ENCODE measurements at places on chromosomes 16 and 17.

GRCh38 chr17:73311428-73311780, 397 bp downstream of the CDC42EP4 start:
- DNase-seq, result no peak

- DNase-seq, result peak; percentile 96
Measured at GRCh38 chr16:84532291-84532724, 27.8 kb upstream of the MEAK7 start.

DNA sequence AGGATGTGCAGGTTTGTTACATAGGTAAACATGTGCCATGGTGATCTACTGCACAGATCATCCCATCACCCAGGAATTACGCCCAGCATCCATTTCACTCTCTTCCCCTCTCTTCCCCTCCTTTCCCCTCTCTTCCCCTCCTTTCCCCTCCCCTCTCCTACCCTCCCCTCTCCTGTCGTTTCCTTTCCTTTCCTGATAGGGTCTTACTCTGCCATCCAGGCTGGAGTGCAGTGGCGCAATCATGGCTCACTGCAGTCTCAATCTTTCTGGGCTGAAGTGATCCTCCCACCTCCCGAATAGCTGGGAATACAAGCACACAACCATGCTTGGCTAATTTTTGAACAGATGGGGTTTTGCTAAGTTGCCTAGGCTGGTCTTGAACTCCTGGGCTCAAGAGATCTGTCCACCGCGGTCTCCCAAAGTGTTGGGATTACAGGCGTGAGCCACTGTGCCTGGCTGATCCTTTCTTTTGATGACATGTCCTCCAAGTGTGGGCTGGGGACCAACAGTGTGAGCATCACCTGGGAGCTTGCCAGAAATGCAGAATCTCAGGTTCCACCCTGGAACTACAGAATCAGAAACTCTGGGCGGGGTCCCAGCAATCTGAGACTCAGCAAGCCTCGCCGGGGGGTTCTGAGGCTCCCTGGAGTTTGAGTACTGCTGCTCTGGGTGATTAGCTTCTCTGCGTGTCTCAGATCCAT, 10.8 kb downstream of the ATP2C2 start:
- DNase-seq, result no peak

- DNase-seq, result peak; percentile 93
Measured at GRCh38 chr17:50550661-50551432, 3.9 kb downstream of the SPATA20 start.

DNA sequence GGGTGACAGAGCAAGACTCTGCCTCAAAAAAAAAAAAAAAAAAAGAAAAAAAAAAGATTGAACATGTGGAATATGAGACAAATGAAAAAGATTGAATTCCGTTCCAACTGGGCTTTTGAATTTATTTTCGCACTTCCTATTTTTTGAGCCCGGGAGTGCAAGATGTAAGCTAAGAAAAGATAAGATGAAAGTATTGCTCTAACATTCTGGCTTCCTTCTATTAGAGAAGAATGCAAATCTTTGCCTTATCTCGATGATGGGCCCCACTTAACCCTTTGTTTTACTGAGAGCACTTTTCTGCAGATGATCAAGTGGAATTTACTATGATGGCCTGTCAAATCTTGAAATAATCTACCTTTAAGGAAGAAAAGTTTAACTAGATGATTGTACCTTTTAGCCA, 96.3 kb downstream of the WWOX start:
- DNase-seq, result no peak

DNA sequence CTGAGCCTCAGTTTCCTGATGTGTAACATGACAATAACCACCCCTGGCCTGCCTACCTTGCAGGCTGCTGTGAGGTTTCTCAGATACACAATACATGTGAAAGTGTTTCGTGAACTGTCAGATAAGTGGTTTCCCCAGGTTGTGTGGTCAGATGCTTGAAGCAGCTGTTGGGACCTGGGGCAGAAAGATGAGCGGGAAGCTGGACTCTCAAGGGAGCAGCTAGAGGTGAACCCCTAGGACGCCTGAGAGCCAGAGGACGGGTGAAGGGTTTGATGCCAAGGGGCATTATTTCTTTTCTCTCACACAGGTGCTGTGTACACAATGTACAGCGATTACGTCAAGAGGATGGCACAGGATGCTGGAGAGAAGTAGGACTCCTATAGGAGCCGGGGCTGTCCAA, 2.3 kb downstream of the HIGD1B start:
- no peak for DNase-seq

DNA sequence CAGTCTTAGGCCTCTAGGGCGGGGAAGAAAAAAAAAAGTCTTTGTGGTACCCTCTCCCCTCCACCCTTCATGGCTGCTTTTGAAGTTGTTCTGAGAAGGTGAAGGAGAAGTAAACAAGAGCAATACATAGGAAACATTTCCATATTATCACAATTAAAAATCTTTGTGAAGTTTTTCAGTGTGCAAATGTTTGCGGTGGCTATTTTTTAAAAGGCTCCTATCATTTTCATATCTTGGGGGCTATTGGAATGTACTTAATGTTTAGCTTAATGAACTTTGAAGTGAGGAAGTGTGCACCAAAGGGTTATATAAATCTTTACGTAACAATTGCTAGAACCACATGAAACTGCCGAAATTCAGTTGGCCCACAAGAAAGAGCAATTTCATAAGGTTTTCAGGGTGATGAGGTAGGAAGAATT, 7.6 kb downstream of the NOL11 start:
- DNase-seq, result no peak

GRCh38 chr17:6756425-6757031, 682 bp downstream of the XAF1 start:
- DNase-seq, result no peak

GRCh38 chr17:83145358-83145738, 65.9 kb downstream of the METRNL start:
- no peak for DNase-seq

DNA sequence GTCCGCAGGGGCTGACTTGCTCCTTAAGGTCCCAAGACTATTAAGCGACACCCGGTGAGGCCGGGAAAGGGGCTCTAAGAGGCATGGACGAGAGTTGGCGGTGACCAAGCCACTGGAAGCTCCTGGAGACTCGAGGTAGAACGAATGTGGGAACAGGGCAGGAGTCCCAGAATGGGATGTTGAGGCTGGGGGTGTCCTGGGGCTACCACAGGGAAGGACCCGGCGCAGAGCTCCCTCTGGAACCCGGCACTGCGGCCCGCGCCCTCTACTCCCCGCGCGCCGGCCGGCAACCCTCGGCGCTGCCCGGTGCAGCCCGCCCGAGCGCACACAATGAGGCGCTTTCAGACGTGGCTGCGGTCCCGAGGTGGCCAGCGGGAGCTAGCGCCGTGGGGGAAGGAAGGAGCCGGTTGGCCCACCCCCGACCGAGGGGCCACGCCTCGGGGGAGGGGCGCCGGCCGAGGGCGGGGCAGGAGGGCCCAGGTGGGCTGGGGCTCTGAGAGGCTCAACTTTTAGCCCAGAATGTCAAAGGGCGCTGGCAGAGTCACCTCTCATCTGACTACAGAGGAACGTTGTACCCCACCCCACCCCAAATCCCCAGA, at the start of gene CHST6:
Gene CHST6 (minus strand): TSS at position 366 of the 599 bp plus-strand sequence. CDS start 15,613 bp downstream, outside the sequence.
- no peak for DNase-seq

DNA sequence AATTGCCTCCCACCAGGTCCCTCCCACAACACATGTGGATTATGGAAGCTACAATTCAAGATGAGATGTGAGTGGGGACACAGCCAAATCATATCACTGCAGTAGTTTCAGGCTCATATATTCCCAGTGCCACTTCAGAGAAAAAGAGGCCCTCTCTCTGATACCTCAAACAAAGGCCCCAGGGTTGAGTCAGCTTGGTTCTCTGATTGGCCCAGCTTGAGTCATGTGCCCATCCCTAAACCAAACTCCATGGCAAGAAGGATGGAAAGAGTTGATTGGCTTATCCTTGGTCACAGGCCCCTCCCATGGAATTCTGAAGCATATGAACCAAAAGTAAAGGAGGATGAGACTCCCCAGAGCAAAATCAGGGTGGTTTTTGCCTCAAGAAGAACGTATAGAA, 75.9 kb upstream of the IRX6 start:
- no peak for DNase-seq

- no peak for DNase-seq
Measured at GRCh38 chr16:17154981-17155380, 315.8 kb downstream of the XYLT1 start.

- DNase-seq, result no peak
Measured at GRCh38 chr16:87246269-87247065, 70.7 kb downstream of the C16orf95 start.

Measured in fibroblast of pulmonary artery (primary cell).